ENCODE measurements at places on chromosomes 5 and 9.

DNA sequence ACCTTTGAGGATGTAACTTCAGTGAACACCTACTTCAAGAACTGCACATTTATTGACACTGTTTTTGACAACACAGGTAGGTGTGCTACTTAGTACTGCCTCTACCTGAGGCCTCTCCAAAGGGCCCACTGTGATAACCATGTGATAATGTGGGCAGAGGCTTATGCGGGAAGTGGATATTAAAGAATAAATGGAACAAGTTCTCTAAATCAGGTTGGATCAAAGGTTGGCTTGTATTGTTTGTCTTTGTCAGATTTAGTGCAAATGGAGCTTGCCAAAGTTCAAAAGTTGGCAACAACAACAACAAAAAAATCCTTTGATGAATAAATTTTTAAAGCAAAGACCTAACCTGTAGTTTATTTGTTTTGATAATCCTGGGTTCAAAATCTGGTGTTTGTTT lies 104.2 kb upstream of the IQGAP2 start:
- DNase-seq: no peak

GRCh38 chr5:80231693-80232092 lies 24.2 kb downstream of the SERINC5 start:
- DNase-seq: no peak

- DNase-seq: no peak
These were observed 60.2 kb downstream of the WNK2 start for GRCh38 chr9:93244101-93244500.

DNA sequence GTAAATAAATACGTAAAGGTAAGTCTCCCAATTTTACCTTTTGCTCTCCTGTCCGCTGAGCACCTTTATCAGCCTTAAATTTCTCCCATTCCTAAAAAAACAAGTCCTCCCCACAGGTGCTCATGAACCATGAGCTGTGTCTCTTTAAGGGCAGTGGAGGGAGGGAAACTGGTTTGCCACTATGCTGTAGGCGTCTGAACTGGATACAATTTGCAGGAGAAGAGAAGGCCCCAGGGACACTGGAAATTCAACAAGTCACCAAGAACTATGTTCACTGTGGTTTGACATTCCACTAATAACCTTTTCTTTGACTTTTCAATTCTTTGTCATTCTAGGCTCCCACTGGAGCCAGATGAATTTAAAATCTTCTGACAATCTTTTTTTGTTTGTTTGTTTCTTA lies 72.2 kb downstream of the LHFPL2 start:
- no peak for DNase-seq

GRCh38 chr5:138180183-138180782 lies 1.4 kb downstream of the KIF20A start:
- DNase-seq: peak; percentile 49

DNA sequence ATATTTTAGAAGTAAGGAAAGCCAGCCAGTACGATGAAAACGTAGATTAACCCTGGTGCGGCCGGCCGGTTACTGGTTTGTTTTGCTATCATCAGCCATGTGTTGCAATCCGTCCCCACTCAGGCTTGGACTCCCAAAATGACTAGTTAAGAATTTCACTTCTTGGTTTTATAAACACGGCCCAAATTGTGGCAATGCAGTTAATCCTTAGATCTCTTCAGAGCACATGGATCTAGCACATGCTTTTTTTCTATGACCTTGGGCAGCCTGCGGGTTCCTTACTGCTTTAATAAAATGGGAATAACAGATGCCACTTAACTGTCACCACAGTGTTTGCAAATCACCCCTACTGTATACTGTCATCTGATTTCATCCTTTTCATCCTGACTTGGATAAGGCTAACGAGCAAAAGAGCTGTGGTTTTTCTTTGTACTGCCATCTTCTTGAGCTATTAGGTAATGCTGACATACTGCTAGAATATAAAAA lies 1.5 kb downstream of the NDFIP1 start:
- no peak for DNase-seq

Data from NCI-H146 (cell line).